H7 (cell line): ENCODE measurements at places on chromosomes 5 and 9. TPM values are rescaled to one million over a fixed set of nuclear protein-coding genes. Genes with fewer than 3 reads are reported as not detected.

The LRRC19 gene
- not detected in 2 replicates for total RNA-seq

The PCDHGB4 gene
- 0.66 and 1.4 TPM in 2 replicates for total RNA-seq

The POLE3 gene
- total RNA-seq: 61.2 and 61.6 TPM in 2 replicates

The ESM1 gene
- total RNA-seq: not detected in 2 replicates

The C5orf52 gene
- total RNA-seq: not detected in 2 replicates

The CARTPT gene
- total RNA-seq: not detected in 2 replicates

The CD72 gene
- 1.9 and 4.6 TPM in 2 replicates for total RNA-seq

The SLC4A9 gene
- 0.33 TPM in 1 of 2 replicates, not detected in the other for total RNA-seq

The AKNA gene
- 16.7 and 17.4 TPM in 2 replicates for total RNA-seq

The SIL1 gene
- 14.8 and 17.4 TPM in 2 replicates for total RNA-seq

The TAF1L gene
- not detected in 2 replicates for total RNA-seq

The C8G gene
- not detected in 2 replicates for total RNA-seq

The TSSK1B gene
- not detected in 2 replicates for total RNA-seq

The TMEM232 gene
- 0.67 and 1.0 TPM in 2 replicates for total RNA-seq

The SPAAR gene
- total RNA-seq: 0.07 TPM in 1 of 2 replicates, not detected in the other

The FCN2 gene
- total RNA-seq: not detected in 2 replicates

The TNC gene
- 69.1 and 81.9 TPM in 2 replicates for total RNA-seq

The PCDHA1 gene
- not detected in 2 replicates for total RNA-seq

The TMEFF1 gene
- 30.6 and 36.9 TPM in 2 replicates for total RNA-seq

The SELENOP gene
- 44.9 and 56.9 TPM in 2 replicates for total RNA-seq

The PCDHB15 gene
- not detected in 2 replicates for total RNA-seq

The CDO1 gene
- 9.2 and 9.9 TPM in 2 replicates for total RNA-seq

The C9orf153 gene
- not detected in 2 replicates for total RNA-seq

The TMEM252 gene
- total RNA-seq: not detected in 2 replicates

The LCN9 gene
- total RNA-seq: 0.44 TPM in 1 of 2 replicates, not detected in the other

The TAF11L11 gene
- not detected in 2 replicates for total RNA-seq

The PPP3R2 gene
- total RNA-seq: not detected in 2 replicates

The STING1 gene
- total RNA-seq: 0.15 and 0.21 TPM in 2 replicates

The GPR21 gene
- 0.48 TPM in 1 of 2 replicates, not detected in the other for total RNA-seq

The IGFBPL1 gene
- 86.4 and 92.1 TPM in 2 replicates for total RNA-seq

The AHRR gene
- 0.74 and 1.4 TPM in 2 replicates for total RNA-seq

The GRXCR2 gene
- not detected in 2 replicates for total RNA-seq

The GOLM1 gene
- total RNA-seq: 24.3 and 31.5 TPM in 2 replicates

The TMC1 gene
- not detected in 2 replicates for total RNA-seq

The AGXT2 gene
- total RNA-seq: not detected in 2 replicates

The C9orf50 gene
- not detected in 2 replicates for total RNA-seq

The CDX1 gene
- 0.62 TPM in 1 of 2 replicates, not detected in the other for total RNA-seq

The PFN3 gene
- not detected in 2 replicates for total RNA-seq

The PDE8B gene
- 0.03 and 1.9 TPM in 2 replicates for total RNA-seq

The IL13 gene
- total RNA-seq: not detected in 2 replicates

The FRMPD1 gene
- total RNA-seq: 0.03 TPM in 1 of 2 replicates, not detected in the other

The NRARP gene
- total RNA-seq: 27.7 and 34.8 TPM in 2 replicates

The TMOD1 gene
- 0.52 and 1.9 TPM in 2 replicates for total RNA-seq

The NIPAL4 gene
- not detected in 2 replicates for total RNA-seq

The ENTREP1 gene
- total RNA-seq: 7.5 and 8.6 TPM in 2 replicates

The RC3H2 gene
- 21.6 and 28.0 TPM in 2 replicates for total RNA-seq

The FOXD1 gene
- 2.5 and 2.6 TPM in 2 replicates for total RNA-seq

The PCDHB3 gene
- 0.21 and 0.26 TPM in 2 replicates for total RNA-seq

The SLC6A19 gene
- total RNA-seq: 0.04 and 0.07 TPM in 2 replicates

The FOXD4L3 gene
- 0.04 TPM in 1 of 2 replicates, not detected in the other for total RNA-seq

The DMRTA1 gene
- 3.4 and 4.0 TPM in 2 replicates for total RNA-seq

The SPTLC1 gene
- total RNA-seq: 63.6 and 81.3 TPM in 2 replicates
